Activated T-helper 9 cell treated with anti-CD3 and anti-CD28 coated beads, Interleukin-2, amount 50 U/mL, for 16 hours (primary cell): ENCODE measurements at places on chromosomes 16 and 17.

DNA sequence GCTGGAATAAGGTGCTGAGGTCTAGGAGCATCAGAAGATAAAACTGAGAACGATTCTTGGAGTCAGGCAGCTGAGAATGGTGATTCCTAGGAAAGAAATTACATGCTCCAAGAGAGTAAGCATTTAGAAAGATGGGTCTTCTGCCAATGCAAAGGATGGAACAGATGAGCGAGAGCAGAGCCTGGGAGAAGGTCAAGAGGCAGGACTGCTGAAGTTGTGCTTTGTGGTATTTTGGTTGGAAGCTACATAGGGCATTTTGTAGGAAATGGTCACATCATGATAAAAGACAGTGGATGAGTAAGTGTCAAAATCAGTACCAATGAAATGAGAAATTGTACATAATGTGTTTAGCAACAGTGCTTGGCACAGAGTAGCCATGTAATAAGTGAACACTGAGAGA is 1.4 kb upstream of the CRYM start:
- DNase-seq, result no peak

DNA sequence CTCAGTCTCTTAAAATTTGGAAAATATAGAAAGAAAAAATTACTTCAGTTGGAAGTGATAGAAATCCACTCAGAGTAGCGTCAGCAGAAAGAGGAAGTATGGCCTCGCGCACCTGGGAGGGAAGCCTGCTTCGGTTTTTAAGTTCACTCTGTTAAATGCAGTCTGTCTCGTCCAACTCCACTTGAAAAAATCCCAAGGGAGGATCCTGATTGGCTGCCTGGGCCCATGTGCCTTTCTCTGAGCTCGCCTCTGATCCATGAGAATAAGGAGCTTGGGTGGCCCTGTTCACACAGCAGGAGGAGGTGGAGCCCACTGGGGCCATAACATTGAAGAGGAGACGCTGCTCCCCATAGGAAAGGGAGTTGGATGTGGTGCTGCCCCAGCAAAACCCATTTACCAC is 40.7 kb downstream of the DNAJA2 start:
- DNase-seq, result no peak

DNA sequence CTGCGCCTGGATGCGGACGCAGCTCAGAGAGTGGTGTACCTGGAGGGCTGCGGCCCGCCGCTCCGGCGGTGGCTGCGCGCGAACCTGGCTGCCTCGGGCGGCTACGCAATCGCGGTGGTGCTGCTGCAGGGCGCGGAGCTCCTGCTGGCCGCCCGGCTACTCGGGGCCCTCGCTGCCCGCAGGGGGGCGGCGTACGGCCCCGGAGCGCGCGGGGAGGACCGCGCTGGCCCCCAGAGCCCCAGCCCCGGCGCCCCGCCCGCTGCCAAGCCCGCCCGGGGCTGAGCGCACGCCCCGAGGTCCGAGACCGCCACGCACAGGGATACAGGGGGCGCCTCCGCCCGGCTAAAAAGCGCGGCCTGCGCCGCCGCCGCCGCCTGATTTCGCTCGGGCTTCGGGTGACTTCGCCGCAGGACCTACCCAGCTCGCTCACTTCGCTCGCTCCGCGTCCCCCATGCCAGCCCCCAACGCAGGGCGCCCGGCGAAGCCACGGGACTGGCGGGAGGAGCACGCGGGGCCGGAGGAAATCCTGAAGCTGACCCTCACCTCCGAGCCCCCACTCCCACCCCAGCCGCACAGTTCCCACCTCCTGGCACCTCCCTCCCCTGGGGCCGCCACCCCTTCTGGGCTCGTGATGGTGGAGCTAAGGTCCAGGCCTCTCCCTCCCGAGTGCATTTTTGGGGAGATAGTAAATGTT is 8.2 kb downstream of the PDE6G start:
- no peak for DNase-seq

GRCh38 chr17:46940692-46941404 is 17.9 kb downstream of the GOSR2 start:
- peak; percentile 39 for DNase-seq

GRCh38 chr16:75039941-75040340 is 41.1 kb downstream of the ZNRF1 start:
- DNase-seq, result no peak

GRCh38 chr17:50517011-50517410 is 8.8 kb downstream of the MYCBPAP start:
- DNase-seq, result no peak

DNA sequence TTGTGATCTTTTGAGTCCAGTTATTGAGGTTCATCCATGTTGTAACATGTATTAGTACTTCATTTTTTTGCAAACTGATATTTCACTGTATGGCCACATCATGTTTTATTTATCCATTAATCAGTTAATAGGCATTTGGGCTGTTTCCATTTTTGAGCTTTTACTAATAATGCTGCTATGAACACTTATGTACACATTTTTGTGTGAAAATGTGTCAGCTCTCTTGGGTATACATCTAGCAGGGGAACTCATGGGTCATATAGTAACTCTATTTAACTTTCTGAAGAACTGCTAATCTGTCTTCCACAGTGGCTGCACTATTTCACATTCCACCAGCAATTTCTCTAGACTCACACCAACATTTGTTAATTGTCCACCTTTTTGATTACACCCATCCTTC is 82.0 kb downstream of the GLG1 start:
- DNase-seq, result no peak

DNA sequence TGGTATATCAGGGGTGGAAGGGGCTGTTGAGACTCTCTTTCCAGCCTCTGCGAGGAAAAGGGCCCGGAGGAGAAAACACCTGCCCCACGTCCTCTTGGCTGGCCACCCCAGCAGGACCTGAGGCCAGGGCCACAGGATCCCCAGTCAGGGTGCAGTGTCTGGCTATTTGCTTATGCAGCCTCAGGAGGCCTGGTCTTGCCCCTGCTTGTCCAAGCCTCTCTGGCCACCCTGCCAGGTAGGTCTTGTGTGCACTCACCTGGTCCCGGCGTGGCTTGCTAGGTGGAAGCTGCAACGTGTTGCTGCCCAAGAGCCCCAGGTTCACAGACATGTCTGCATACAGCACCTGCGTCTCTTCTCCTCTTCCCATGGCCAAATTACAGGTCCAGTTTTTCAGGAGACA is 549 bp downstream of the TMEM238L start:
- no peak for DNase-seq

DNA sequence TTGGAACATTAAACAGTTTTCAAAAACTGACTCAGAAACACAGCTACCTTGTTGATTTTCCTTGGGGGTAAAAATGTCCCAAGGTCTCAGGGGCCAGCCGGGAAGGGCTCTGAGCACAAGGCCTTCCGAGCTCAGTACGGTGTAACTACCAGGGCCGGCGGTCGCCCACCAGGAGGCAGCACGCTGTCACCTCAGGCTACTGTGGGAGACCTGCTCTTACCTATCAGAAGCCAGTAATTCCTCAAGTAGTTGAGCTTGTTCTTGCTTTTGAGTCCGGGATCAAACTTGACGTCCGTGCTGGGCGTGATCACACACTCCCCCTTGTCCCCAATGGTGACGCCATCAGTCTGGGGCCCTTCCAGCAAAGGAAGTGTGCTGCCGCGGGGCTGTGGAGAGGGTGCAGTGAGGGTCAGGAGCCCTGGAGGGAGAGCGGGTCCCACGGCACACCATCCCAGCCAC is 43.4 kb upstream of the ICAM2 start:
- DNase-seq, result peak; percentile 21

GRCh38 chr17:63688396-63689020 is 11.4 kb downstream of the LIMD2 start:
- no peak for DNase-seq

DNA sequence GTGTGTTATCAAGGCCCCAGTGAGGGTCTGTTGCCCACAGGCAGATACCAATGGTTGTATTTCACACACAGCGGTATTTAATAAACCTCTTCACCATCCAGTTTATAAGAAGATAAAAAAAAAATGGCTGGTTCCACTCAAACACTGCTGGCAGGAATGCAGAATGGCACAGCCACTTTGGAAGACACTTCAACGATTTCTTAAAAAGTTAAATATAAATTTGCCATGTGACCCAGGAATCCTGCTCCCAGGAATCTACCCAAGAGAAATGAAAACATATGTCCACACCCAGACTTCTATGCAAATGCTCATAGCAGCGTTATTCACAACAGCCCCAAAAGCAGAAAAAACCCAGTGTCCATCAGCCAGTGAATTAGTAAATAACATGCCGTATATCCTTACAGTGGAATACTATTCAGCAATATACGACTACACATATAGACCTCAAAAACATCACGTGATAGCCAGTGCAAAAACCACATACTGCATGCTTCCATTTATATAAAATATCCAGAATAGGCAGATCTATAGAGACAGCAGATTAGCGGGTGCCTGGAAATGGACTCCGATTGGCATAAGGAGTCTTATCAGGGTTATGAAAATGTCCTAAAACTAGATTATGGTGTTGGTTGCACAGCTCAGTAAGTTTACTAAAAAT is 38.7 kb downstream of the XYLT1 start:
- no peak for DNase-seq

DNA sequence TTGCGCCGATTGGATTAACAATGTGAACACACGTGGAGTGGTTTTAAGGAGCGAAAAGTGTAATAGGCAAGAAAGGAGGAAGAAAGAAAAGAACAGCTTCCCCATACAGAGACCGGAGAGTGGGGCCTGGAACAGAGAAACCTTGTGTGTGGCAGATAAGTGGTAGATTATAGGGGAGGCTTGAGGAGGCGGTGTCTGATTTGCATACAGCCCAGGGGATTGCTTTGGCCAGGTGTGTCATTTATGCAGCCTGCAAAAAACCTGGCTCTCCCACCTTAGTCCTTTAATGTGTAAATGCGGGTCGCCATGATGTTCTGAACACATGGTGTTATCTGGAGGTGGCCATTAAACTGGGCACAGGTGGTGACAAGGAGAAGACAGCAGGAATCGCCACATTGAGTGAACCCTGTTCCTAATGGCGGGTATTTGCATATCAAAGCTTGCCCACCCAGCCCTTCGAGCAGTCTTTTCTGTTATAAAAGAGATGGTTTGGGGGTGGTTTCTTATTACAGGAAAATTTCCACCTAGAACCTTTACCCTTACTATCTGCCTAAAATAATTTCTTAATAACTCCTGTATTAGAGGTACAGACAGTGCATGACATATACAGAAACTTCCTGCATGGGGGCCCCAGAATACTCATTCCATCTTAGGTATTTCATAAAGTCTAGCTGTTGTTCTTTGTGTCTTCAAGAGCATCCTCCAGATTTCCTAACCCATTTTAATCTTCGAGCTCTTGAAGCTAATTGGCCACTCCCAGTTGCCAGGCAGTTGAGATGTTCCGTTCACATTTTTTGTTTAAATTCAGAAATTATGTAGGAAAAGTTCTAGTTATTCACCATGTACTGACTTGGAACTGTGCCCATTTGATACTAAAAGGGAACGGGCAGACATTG is 292.5 kb downstream of the RBFOX1 start:
- no peak for DNase-seq

DNA sequence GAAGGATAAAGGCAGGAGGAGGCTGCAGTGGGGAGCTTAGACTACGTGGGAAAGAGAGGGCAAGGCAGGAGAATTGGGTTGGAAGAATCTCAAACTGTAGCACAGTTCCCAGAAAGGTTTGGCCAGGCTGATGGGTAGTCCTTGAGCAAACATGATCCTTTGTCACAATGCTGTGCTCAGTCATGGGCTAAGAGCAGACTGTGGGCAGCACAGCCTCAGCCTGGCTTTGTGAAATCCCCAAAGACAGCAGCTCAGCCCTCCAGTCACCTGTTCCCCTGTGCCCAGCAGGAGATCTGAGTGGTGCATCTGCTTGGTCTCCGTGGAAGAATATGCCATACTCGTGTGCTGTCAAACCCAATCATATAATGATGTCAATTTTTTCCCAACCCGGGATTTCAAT is 10.6 kb upstream of the ENGASE start:
- DNase-seq, result no peak
